ENCODE measurements at places on chromosomes 11 and 22.

- no peak for DNase-seq
Measured at GRCh38 chr11:1467270-1467669, 19.3 kb downstream of the MOB2 start.

DNA sequence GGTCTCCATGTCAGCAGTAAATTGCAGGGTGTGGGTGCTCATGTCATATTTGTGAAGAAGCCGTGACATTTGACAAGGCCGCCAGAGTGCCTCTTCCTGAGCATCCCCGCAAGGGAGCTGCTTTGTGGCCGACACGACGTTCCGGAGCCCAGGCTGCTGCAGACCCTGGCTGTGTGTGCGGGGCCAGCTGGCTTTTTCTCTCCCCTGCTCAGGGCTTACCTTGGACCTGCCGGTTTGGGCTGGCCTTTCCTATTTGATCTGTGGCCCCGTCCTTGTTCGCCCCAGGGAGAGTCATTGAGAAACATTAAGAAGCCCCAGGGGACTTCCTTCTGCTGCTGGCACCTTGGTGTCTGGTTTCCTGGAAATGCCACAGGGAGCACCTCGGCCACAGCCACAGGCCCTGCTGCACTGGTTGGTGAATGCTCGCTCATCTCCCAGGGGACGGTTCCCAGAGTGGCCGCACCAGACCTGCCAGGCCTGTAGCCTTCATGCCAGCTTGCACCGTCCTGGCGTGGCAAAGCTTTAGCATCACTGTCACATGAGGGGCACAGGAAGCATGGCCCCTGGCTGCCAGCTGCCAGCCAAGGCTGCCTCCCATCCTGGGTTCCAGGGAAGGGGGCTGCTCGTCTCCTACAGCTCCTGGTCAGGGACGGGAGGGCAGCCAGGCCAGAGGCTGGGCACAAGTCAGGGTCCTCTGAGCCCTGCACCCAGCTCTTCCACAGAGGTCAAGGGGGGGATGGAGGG, 5.4 kb downstream of the GRK2 start:
- DNase-seq, result peak; percentile 86

GRCh38 chr22:32075997-32076760, 33.1 kb downstream of the SLC5A1 start:
- no peak for DNase-seq

DNA sequence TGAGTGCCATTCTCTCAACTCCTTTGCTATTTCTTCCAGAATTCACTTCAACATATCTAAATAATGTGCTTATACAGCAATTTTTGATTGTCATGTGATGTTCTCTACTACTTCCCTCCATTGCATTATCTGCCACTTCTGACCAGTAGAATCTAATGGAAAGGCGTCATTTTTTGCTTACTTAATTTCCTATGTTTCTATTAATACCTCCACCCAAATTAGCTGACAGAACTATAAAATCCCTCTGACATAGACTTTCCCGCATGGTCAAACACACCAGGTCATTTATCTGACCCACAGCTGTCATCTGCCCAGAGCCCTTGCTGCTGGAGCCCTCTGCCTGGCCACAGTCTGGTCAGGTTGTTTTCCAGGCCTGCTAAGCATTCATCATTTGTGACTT, 258.6 kb upstream of the NARS2 start:
- DNase-seq, result no peak
